SK-N-SH (cell line): ENCODE measurements at places on chromosomes 5 and 9.

DNA sequence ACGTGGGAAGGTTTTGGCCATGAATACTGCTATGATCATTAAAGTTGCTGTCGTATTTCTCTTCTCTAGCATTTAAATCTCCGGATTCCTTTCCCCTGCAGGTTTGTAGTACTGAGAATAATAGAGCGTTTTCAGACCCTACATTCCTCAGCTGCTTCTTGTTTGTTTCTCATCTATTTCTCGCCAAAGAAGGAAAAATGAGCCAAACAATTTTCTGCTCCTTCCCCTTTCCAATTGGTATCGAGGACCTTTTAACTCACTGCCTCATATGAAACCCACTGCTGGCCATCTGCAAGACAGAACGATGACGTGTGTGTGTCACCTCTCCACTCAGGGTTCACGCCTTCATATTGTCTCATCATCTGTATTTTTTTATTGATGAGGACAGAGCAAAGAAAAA is 689.4 kb upstream of the WWC1 start:
- no peak overlapping the region for H3K4me3 ChIP-seq
- DNase-seq = no peak
- no peaks in the 10 kb centered on the region for H3K27me3 ChIP-seq
- H3K27ac ChIP-seq = no peak overlapping the region

- H3K27ac ChIP-seq = no peak overlapping the region
- H3K4me1 ChIP-seq = peaks cover 9% of the 10 kb centered on the region; the same call in 1 of the 2 replicates
- DNase-seq = no peak
- H3K27me3 ChIP-seq = no peaks in the 10 kb centered on the region
- H3K36me3 ChIP-seq = no peaks in the 10 kb centered on the region
Observed at GRCh38 chr5:56666901-56667300, 148.4 kb upstream of the MAP3K1 start.

GRCh38 chr5:123659011-123659410 is 147.0 kb downstream of the CSNK1G3 start:
- DNase-seq = no peak
- H3K27ac ChIP-seq = no peak overlapping the region
- no peaks in the 10 kb centered on the region for H3K27me3 ChIP-seq
- H3K4me3 ChIP-seq = no peak overlapping the region
- no peaks in the 10 kb centered on the region for H3K4me1 ChIP-seq

- H3K4me3 ChIP-seq = no peak overlapping the region
- H3K36me3 ChIP-seq = no peaks in the 10 kb centered on the region
- no peak for DNase-seq
- H3K27me3 ChIP-seq = no peaks in the 10 kb centered on the region
- H3K27ac ChIP-seq = no peak overlapping the region
- H3K4me1 ChIP-seq = no peaks in the 10 kb centered on the region
Observed at GRCh38 chr9:24413651-24414050, 132.0 kb downstream of the IZUMO3 start.

DNA sequence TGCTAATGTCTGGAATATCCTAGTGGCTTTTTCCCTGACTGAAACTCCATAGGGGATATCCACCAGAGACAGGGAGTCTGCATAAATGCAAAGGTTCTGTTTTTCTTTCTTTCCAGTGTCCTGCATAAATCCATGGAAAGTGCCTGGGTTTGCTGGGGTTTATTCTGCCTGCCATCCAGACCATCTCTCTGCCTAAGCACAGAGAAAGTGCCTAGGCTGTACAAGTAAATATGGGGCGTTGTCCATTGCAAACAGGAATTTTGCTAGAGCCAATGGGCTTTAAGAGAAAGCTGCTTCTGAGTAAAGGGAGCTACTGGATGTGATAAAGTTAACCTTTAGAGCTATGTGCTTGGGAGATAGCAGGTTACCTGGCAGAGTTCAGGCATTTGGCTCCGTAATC is 407.5 kb downstream of the AGTPBP1 start:
- no peak overlapping the region for H3K4me3 ChIP-seq
- no peaks in the 10 kb centered on the region for H3K4me1 ChIP-seq
- no peak for DNase-seq
- H3K27ac ChIP-seq = no peak overlapping the region

DNA sequence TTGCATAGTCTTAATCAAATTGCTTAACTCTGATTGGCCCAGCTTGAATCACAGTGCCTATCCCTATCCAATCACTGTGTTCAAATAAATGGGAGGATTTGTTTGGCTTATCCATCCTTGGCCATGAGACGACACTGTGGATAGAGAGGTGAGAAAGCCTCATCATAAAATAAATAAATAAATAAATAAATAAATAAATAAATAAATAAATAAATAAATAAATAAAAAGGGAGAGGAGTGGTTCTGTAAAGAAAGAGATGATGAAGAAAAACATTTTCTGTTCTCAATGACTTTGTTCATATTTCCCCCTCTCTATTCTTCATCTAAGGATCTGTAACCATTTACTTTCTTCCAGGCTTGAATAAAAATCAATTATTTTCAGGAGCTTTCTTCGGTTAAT is 74.7 kb downstream of the PTPRD start:
- H3K4me1 ChIP-seq = no peaks in the 10 kb centered on the region
- no peak overlapping the region for H3K4me3 ChIP-seq
- no peak for DNase-seq
- H3K27me3 ChIP-seq = no peaks in the 10 kb centered on the region
- H3K36me3 ChIP-seq = no peaks in the 10 kb centered on the region
- no peak overlapping the region for H3K27ac ChIP-seq

- H3K27me3 ChIP-seq = no peaks in the 10 kb centered on the region; the same call in 1 of the 2 replicates
- no peak overlapping the region for H3K4me3 ChIP-seq
- H3K27ac ChIP-seq = no peak overlapping the region
- H3K4me1 ChIP-seq = no peaks in the 10 kb centered on the region
- no peak for DNase-seq
- no peaks in the 10 kb centered on the region for H3K36me3 ChIP-seq
Observed at GRCh38 chr5:7348168-7348854, 47.6 kb upstream of the ADCY2 start.

- H3K4me1 ChIP-seq = no peaks in the 10 kb centered on the region
- no peaks in the 10 kb centered on the region for H3K36me3 ChIP-seq
- no peak for DNase-seq
- no peaks in the 10 kb centered on the region for H3K27me3 ChIP-seq
Observed at GRCh38 chr9:18941060-18941740, 91.8 kb downstream of the SAXO1 start.

DNA sequence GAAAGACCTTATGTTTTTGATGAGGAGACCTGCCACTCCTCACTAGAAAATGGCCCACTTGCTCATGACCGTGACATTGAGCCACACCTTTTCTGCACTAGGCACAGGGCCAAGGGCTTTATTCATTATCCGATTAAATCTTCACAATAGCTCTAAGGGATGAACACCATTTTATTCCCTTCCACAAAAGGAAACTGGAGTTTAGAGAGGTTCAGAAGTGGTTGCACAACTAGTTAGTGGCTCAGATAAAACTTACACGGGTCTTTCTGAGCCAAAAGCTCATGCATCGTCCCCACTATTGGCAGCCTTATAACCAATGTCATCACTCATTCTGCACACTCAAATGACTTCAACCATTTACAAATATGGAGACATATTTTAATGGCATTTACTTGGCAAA is 39.4 kb downstream of the SUSD1 start:
- H3K27ac ChIP-seq = no peak overlapping the region
- no peaks in the 10 kb centered on the region for H3K36me3 ChIP-seq
- H3K4me1 ChIP-seq = no peaks in the 10 kb centered on the region
- no peak overlapping the region for H3K4me3 ChIP-seq
- H3K27me3 ChIP-seq = no peaks in the 10 kb centered on the region

DNA sequence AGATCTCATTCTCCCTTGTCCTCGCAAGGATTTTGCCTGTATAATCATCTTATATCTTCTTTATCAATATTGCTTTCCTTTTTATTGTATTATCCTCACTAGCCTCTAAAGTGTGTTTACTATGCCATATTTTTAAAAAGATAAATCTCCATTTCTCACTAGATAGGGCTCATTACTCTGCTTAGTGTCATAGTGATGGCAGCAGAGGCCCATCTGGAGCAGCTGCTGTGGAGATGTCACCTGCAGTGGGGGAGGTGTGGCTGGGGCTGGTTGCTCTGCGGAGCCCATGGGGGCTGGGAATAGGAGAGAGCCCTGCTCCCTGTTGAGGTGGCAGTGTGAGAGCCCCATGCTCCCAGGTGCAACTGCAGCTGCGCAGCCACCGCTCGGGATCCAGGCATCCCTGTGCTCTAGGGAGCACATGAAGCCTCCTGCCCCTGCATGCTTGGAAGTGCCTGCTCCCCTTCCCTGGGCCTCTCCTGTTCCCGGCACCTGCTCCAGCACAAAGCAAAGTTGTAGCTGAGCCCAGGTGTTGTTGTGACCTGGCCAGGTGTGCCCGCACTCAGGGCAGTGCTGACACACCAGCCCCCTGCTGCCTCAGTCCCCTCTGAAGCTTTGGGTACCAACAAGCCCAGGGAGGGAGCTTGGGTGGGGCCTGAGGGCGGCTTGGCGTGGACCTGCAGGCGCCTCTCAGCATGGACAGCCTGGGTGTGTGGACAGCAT is 144.6 kb upstream of the MRPS30 start:
- no peak for DNase-seq
- no peak overlapping the region for H3K27ac ChIP-seq
- H3K27me3 ChIP-seq = no peaks in the 10 kb centered on the region
- H3K4me3 ChIP-seq = no peak overlapping the region
- no peaks in the 10 kb centered on the region for H3K36me3 ChIP-seq

DNA sequence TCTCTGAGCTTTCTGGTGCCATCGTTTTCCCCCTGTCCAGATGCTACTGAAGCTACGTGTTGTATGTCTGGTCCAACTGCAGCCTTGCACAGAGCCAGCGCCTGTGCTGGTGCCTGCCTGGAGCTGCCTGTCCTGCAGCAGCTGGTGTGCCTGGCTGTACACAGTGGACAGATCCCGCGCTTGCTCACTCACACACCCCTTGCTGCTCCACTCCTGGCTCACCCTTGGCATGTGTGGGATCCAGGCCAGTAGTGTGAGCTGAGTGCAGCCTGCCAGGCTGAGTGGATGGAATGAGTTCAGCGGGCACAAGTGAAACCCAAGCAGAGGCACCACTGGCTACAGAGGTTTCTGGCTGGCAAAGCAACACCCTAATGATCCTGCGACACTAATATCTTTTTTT is 40.4 kb downstream of the FER start:
- H3K27ac ChIP-seq = no peak overlapping the region; the same call in 1 of the 2 replicates
- peak; percentile 26 for DNase-seq
- no peaks in the 10 kb centered on the region for H3K27me3 ChIP-seq
- peaks cover 12% of the 10 kb centered on the region; the same call in 1 of the 2 replicates for H3K4me1 ChIP-seq

DNA sequence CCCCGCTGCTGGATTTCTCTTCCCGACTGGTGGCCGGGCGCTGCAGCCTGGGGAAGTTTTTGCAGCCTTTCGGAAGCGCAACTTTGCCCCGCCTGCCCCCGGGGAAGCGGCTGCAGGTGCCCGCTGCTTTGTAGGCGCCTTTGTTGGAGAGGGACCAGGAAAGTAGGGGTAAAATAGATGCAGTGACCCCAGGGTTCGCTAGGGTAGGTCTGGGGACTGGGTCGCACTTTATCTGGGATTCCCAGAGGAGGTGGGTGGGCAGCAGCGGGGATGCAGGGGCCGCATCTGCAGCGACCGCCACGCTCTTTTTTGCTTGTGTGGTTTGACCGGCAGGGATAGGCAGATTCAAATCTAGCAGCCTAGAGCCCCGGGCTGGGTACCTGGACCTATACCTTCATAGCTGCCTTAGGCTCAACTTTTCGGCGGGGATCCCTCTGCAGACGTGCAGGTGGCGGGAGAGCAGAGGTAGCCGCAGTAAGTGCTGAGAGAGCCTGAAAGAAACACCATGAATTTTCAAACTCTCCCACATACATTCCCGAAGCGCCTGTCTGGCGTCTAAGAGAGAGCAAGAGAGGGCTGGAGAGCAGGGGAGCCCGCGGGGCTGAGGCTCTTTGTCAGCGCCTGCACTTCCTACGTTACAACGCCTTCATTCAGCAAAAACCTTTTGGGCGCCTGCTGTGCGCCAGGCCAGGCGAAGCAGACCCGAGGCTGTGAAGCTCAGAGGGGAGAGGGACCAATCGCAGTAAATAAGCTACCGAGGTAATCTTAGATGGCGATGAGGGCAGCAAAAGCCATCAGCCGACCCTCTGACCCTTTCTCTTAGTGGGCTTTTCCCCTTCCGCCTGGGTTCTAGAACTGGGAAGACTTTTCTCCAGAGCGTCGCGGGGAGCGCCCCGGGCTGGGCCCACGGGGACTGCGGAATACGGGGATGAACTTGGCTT is 642 bp downstream of the SV2C start:
- peak overlapping the region; percentile 16; the same call in 1 of the 2 replicates for H3K4me3 ChIP-seq
- peaks cover 2% of the 10 kb centered on the region for H3K4me1 ChIP-seq
- H3K27me3 ChIP-seq = peaks cover 28% of the 10 kb centered on the region
- DNase-seq = peak; percentile 65

DNA sequence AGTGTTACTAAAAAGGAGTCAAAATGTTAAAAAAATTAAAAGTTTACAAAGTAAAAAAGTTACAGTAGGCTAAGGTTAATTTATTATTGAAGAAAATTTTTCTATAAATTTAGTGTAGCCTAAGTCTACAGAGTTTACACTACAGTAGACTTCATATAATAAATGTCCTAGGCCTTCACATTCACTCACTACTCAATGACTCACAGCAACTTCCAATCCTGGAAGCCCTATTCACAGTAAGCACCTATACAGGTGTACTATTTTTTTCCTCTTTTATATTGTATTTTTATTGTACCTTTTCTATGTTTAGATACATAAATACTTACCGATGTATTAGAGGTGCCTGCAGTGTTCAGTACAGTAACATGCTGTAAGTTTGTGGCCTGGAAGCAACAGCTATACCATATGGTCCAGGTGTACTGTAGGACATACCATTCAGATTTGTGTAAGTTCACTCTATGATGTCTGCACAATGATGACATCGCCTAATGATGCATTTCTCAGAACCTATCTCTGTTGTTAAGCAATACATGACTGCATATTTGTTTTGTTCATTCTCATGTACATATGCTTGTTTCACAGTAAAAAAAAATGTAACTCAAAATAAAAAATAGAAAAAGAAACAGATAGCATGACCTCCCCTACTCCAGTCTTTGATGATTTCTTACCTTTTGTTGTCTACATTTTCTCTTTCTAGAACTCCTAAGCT is 64.7 kb downstream of the NR3C1 start:
- peaks cover 13% of the 10 kb centered on the region for H3K36me3 ChIP-seq
- no peaks in the 10 kb centered on the region for H3K4me1 ChIP-seq
- H3K27ac ChIP-seq = no peak overlapping the region
- H3K27me3 ChIP-seq = no peaks in the 10 kb centered on the region
- DNase-seq = no peak

DNA sequence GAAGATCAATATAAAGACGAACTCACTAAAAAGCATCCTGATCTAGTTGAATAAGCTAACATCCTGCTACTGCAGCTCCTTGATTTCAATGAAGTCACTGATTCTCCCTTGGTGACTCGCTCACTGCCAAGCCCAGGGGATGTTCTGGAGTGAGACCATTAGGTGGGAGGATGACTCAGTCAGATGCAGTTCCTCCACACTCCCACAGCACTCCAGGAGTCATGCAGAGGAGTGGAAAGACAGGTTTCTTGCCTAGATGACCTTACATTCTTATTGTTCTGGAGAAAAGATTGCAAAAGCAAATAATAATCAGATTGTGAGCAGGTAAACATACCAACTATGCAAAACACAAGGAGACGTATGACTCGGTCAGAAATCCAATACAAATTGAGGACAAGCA is 15.3 kb downstream of the GCNT4 start:
- H3K27me3 ChIP-seq = no peaks in the 10 kb centered on the region
- no peak overlapping the region for H3K27ac ChIP-seq
- H3K36me3 ChIP-seq = no peaks in the 10 kb centered on the region
- no peak overlapping the region for H3K4me3 ChIP-seq
- H3K4me1 ChIP-seq = no peaks in the 10 kb centered on the region

GRCh38 chr5:54024466-54024865 is 285.9 kb downstream of the ARL15 start:
- no peak overlapping the region for H3K4me3 ChIP-seq
- no peak for DNase-seq
- no peaks in the 10 kb centered on the region for H3K27me3 ChIP-seq
- peaks cover 20% of the 10 kb centered on the region; the same call in 1 of the 2 replicates for H3K4me1 ChIP-seq
- H3K36me3 ChIP-seq = no peaks in the 10 kb centered on the region
